ENCODE measurements at places on chromosomes 13 and 19.
A peak's percentile ranks its signal among the peaks of the same experiment; 100 is the strongest.

- no peak for DNase-seq
Observed at GRCh38 chr13:43143591-43143990, 120.2 kb downstream of the DNAJC15 start.

- no peak for DNase-seq
Observed at GRCh38 chr19:28242317-28242927, 970.5 kb downstream of the UQCRFS1 start.

- DNase-seq: no peak
Observed at GRCh38 chr13:106488076-106488475, 47.4 kb downstream of the EFNB2 start.

DNA sequence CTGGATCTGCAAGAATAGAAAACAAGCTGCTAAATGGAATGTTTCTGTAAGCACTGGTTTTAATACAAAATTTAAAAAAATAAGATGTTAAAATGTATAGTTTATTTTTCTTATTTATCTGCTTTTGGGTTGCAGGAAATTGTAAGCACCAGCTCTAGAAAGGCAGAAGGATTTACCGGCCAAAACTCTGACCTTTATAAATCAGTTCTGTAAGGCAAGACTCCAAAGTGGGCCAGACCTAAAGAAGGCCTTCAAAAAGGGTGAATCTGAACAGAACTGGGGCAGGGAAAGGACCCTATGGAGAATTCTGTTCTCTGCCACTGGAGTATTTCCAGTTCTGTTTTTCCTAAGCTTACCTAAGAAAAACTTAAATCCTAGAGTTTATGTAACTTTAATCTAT lies 19.3 kb downstream of the ZNF100 start:
- DNase-seq: no peak

- DNase-seq: no peak
Observed at GRCh38 chr19:18634612-18635297, 2.1 kb upstream of the KLHL26 start.

- peak; percentile 50 for DNase-seq
Observed at GRCh38 chr19:10133596-10133995, 13.9 kb upstream of the EIF3G start.

DNA sequence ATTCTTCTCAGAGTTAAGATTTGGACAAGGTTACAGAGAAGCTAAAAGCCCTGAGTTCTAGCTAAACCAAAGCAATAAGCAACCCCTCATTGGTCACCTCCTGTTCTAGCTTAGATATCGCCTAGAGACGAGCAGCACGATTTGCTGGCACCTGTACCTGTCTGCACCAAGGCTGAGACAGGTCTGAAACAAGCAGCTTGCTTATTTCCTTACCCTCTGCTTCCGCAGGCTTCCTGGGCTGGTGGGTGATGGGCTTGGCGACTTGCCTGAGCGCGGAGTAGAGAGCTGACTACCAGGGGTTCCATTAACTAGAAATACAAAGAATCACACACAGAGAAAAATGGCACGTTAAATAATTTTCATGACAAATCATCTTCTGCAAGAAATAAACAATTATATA lies 276.9 kb downstream of the DCLK1 start:
- no peak for DNase-seq

- DNase-seq: no peak
Observed at GRCh38 chr13:54628383-54628782, 1599.8 kb downstream of the OLFM4 start.

- peak; percentile 73 for DNase-seq
Observed at GRCh38 chr19:19405971-19406877, 749 bp downstream of the GATAD2A start.

- no peak for DNase-seq
Observed at GRCh38 chr13:98845742-98846141, 93.3 kb upstream of the SLC15A1 start.
